Stimulated activated CD4-positive, alpha-beta T cell treated with anti-CD3 and anti-CD28 coated beads, TNF-alpha, amount 100 ng/mL, for 1 hour (primary cell): ENCODE measurements at places on chromosomes 2 and 18.

DNA sequence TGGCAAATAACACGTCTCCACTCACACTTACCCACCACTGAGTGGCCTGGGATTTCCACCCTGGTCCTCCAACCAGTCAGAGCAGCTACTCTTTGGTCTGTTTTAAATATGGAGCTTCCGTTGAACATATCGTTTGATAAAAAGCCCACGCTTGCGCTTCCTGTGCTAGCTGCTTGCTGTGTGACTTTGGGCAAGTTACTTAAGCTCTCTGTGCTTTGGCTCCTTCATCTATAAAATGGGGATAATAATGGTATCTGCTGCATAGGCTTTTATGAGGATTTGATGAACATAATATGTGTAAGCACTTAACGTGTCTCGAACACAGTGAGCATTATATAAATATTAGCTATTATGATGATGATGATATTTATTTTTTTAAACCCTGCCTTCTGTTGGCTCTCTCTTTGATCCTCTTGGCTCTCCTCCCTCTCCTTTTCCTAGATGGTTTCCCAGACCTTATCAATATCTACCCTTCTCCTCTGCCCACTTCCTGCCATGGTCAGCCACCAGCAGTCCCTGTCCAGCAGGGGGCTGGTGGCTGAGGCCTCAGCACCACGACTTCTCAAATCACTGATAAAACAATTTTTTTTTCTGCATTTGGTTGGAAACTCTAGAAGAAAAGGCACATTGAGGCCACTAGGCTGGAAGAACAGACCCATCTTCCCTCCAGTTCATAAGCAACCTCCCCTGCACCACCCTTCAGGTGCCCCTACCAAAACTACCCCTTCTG, 191.9 kb downstream of the LOXHD1 start:
- DNase-seq: no peak

DNA sequence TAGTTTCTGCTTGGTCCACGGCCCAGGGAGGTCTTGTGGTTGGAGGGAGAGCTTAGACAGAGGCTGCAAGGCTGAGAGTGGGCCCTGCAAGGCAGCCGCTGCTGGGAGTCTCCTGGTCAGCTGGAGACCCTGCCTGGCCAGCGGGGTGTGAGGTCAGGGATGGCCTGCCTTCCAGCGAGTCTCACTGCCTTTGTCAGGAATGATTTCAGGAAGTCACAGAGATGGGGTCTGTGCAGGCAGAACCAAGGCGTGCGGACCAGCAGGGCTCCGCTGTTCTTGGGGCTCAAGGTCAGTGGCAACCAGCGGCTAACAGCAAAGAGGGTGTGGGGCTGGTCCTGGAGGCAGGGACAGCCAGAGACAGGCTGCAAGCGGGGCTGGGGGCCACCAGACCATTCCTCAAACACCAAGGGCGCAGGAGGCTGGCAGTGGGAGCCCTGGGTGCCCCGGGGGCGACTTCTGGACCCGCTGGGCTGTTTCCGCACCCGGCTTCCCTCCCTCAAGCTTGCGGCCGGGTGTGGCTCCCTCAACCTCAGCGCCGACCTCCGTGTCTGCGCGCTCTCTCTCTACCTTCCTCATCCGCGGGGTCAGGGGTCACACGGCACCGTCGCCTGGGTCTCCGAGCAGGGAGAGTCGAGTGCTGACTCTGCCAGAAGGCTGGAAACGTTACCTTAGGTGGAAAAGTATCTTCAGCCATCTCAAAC, 124.5 kb upstream of the CTDP1 start:
- no peak for DNase-seq

DNA sequence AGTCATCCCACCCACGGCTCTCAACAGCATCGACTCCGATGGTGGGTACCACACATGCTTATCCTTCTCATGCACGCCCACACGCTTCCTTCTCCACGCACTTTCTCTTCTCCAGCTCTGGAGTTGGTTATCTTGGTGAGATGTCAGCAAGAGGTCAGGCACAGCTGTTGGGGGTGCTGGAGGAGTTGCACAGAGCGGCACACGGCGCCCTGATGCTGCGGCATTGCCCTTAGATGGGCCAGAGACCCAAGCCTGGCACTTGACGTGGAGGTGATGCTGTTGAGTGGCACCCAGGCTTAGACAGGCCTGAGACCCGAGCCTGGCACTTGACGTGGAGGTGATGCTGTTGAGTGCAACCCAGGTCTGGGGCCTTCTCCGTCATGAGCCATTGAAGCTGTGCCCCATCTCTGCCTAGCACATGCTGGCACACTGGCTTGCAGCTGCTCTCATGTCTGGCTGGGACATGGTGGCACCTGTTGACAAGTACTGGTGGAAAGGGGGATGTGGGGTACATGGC, 83.2 kb downstream of the DGKD start:
- no peak for DNase-seq

DNA sequence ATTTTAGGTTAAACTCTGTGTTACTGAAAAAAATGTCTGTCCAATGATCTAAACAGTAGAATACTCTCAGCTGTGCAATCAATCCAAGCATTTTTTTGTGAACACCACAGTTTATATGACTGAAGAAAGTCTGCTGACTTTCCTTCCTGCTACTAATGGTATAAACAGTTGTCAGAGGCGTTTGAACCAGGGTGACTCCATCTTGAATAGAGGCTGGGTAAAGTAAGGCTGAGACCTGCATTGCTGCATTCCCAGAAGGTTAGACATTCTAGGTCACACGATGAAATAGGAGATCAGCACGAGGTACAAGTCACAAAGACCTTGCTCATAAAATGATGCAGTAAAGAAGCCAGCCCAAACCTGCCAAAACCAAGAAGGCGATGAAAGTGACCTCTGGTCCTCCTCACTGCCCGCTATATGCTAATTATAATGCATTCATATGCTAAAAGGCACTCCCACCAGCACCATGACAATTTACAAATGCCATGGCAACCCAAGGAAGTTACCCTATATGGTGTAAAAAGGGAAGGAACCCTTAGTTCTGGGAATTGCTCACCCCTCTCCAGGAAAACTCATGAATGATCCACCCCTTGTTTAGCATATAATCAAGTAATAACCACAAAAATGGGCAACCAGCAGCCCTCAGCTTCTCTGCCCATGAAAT, 31.3 kb downstream of the POU3F3 start:
- no peak for DNase-seq

DNA sequence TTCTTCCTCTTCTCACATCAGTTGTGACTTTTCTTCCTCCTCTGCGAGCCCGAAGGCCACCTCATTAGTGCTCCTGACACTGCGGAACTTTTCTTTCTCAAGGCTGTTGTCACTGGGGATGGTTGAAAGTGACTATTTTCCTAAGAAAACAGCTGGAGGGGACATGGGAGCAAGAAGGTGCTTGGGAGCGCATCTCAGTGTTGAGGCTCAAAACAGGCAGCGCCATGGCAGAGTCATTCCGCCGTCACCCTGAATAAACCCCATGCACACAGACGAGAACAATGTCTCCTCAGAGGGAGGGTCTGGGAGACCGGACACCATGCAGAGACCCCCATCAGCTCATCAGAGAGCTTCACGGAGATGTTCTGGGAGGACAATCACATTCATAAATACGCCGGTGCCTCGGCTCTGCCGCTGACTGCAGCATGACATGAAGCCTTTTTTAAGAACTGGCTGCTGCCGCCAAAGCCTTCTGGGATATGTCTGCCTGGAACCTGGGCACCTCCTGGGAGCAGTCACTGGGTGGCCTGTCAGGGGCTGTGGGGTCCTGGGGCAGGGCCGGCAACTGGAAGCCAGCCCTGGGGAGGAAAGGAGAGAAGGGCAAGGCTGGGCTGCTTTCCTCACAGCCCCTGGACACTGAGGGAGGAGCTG, 19.2 kb downstream of the ATOH8 start:
- no peak for DNase-seq

GRCh38 chr2:133657591-133657990, 89.3 kb upstream of the NCKAP5 start:
- DNase-seq: no peak

- no peak for DNase-seq
Measured at GRCh38 chr2:230942371-230942770, 17.3 kb upstream of the GPR55 start.

- no peak for DNase-seq
Measured at GRCh38 chr2:241743620-241744019, 9.2 kb downstream of the D2HGDH start.

- no peak for DNase-seq
Measured at GRCh38 chr2:194946826-194947225, 710.2 kb upstream of the SLC39A10 start.

DNA sequence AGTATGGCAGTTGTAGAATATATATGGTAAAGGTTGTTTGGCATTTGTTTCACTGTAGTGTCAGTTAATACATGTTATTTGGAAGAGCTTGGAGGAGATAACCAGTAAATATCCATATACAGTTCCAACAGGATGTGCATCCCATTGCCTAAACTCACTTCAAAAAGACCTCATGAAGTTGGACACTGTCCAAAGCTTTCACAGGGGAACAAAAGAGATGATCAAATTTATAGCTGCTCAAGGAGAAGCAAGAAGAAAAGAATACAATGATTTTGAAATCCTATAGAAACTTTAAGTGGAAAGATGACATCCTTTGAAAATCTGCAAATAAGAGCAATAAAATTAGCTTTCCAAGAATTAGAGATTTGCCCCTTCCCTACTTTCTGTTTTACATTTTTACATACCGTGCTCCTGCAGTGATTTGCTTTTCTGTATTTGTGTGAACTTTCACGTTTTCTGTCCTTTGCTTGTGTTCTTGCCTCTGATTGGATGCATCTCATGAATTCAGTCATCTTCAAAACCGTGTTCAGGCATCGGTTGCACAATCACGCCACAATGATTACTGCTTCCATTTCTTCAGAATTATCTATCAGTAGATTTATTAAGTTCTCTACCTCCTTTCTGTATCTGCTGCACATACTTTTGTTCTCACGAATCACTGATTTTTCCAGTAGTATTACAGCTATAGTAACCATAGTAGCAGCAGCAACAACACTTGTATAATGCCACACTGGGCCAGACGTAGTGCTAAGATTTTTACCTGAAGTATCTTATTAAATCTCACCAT, 83.8 kb downstream of the PARD3B start:
- DNase-seq: no peak

DNA sequence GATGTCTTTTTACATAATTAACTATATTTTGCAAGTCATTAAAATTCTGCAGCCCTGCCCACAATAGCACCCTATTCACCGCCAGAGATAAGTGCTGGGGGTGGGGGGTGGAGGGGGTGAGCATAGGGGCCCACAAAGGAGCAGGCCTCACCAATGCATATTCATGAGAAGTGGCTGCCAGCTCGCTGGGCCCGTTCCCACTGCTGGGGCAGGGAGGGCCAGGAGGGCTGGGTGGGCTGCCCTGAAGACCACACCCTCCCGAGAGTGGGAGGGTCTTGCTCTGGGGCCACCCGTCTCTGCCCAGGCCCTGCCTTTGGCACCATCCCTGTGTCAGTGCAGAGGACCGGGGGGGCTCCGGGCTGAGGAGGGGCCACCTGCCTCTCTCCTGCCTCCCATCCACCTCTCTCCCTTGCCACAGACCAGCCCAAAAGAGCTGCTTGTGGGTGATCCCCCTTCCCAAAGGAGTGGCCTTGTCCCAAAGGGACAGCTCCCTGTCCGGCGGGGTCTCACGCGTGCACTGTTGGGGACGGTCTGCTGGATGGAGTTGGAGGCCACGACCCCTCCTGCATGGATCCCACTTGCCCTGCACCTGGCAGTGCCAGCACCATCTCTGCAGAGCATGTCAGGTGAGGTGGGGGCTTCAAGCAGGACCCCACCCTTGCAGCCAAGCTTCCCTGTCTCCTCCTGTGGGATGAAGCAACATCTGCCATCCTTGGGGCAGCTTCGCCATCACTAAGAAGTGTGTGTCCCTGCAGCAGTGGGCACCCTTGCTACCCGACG, 138.8 kb upstream of the GPC1 start:
- no peak for DNase-seq

DNA sequence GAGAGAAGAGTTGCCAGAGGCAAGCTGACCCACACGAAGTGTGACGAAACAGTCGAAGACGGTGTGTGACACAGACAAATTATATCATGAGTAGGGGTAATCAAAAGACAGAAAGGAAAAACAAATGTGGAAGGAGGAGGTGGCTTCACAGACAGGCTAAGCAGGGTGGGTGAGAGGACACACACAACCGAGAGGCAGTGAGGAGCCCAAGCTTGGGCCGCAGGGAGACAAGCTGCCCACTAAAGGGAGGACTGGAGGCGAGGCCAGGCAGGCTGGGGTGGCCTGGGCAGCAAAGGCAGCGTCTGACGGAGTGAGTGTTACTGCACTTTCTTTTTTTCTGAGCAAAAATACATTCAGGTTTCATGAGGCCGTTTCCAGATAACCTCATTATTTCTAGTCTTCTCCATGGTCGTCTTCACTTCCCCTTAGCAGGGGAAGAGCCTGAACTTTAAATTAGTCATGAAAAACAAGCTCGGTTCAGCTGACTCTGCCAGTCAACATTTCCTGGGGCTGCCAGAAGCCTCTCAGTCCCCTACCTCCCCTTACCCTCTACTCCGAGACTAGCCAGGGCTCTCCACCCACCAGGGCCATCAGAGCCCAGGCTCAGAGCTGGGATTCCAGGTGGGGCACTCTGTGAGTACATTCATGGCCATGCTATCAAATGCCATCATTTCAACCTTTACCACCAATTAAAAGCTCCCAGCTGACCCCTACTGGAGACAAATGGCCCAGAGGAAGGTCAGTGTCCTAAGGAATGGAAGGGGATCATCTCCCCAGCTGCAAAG, 13.8 kb upstream of the ZFP36L2 start:
- DNase-seq: no peak

DNA sequence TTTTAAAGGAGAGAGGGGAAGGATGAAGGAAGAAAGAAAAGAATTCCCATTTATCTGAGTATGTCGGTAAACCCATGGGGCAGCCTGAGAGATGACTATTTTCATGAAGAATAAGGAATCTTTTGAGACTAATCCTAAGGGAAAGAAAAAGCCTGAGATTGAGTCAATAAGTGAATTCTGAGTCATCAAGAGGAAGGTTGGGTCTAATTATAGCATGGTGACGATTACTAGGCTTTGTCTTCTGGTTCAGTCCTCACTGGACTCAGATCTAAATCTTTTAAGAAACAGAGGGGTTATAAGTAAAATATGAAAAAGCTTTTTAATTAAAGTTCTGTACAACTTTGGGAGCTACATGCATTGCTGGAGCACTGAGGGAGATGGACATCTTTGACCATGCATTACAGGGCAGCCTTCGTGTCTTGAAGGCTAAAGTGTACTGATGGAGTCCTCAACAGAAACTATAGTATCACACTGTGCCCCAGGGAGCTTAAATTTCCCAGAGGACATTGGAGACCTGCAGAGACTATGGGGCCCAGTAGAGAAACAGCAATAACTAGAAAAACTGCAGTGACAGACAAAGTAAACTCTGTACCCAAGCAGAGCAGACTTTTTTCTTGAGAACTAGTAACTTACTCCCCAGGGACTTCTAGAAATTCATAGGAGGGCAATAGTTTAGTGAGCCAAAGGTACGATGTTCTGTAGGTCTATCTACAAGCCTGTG, 260.9 kb downstream of the RAD51AP2 start:
- no peak for DNase-seq

- DNase-seq: no peak
Measured at GRCh38 chr2:176817061-176817565, 395.5 kb upstream of the HNRNPA3 start.

- DNase-seq: no peak
Measured at GRCh38 chr2:156350374-156351142, 18.0 kb upstream of the NR4A2 start.
